HuH-7 (cell line): ENCODE measurements at places on chromosomes 2 and 18.

GRCh38 chr2:221088506-221088905 lies 483.6 kb downstream of the EPHA4 start:
- DNase-seq: no peak

DNA sequence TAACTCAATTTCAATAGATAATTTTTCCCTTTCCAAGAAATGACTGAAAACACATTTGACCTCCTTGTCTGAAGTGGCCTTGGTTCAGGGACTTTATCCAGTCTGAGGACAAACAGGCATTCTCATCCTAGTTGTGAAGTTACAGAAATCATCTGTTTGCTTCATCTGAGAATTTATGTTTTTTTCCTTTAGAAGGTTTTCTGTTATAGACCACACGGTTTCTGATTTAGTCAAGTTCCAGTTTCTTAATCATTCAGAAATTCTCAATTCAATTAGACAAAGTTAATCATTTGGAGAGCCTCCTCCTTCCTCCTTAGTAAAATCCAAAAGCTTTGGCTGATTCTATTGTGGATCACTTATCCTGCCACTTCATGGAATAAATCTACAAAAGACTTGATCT lies 60.9 kb downstream of the ICOS start:
- no peak for DNase-seq

GRCh38 chr18:8489761-8490160 lies 119.5 kb upstream of the RAB12 start:
- no peak for DNase-seq

GRCh38 chr2:39511605-39512433 lies 74.7 kb upstream of the MAP4K3 start:
- DNase-seq: no peak

GRCh38 chr18:32424696-32425095 lies 46.0 kb downstream of the GAREM1 start:
- no peak for DNase-seq
